ENCODE measurements at places on chromosomes 5 and 9. TPM values are rescaled to one million over a fixed set of nuclear protein-coding genes. Genes with fewer than 3 reads are reported as not detected.

GRCh38 chr5:160500786-160501779, 79.4 kb downstream of the PTTG1 start:
- H3K4me1 ChIP-seq: peaks cover 4% of the 10 kb centered on the region
- no peaks in the 10 kb centered on the region for H3K36me3 ChIP-seq
- no peak overlapping the region for H3K27ac ChIP-seq
- DNase-seq: no peak
- H3K27me3 ChIP-seq: no peaks in the 10 kb centered on the region
- no peak overlapping the region for H3K4me3 ChIP-seq

- no peaks in the 10 kb centered on the region for H3K4me1 ChIP-seq
- H3K27ac ChIP-seq: no peak overlapping the region
- no peaks in the 10 kb centered on the region for H3K36me3 ChIP-seq
- no peak overlapping the region for H3K4me3 ChIP-seq
These were observed 32.5 kb downstream of the ANXA1 start for GRCh38 chr9:73183917-73184861.

DNA sequence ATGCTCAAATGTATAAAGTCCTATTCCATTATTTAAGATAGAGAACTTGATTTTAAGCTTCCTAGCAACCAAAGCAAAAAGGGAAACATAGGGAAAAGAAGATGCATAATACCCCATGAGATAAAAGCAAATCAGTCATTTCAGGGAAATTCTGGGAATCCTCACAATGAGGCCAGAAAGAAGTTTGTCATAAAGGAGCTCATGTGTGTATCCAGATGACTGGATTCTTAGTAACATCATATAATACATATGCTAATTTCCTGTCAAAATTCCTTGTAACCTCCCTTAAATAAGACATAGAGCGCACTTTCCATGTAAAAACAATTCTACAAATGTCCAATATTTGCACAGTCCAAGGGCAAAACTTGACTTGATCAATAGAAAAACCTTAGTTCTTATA, 411.0 kb upstream of the WWC1 start:
- H3K4me1 ChIP-seq: no peaks in the 10 kb centered on the region
- no peak overlapping the region for H3K4me3 ChIP-seq
- H3K27ac ChIP-seq: no peak overlapping the region
- DNase-seq: no peak
- H3K27me3 ChIP-seq: no peaks in the 10 kb centered on the region
- H3K36me3 ChIP-seq: no peaks in the 10 kb centered on the region

- DNase-seq: peak; percentile 50
- H3K4me3 ChIP-seq: no peak overlapping the region
- H3K36me3 ChIP-seq: no peaks in the 10 kb centered on the region
- H3K4me1 ChIP-seq: peaks cover 15% of the 10 kb centered on the region
- H3K27me3 ChIP-seq: no peaks in the 10 kb centered on the region
- peak overlapping the region; percentile 75 for H3K27ac ChIP-seq
These were observed 113.0 kb downstream of the RPS23 start for GRCh38 chr5:82164977-82165713.

The NR4A3 gene
- polyA plus RNA-seq: 0.32 TPM

DNA sequence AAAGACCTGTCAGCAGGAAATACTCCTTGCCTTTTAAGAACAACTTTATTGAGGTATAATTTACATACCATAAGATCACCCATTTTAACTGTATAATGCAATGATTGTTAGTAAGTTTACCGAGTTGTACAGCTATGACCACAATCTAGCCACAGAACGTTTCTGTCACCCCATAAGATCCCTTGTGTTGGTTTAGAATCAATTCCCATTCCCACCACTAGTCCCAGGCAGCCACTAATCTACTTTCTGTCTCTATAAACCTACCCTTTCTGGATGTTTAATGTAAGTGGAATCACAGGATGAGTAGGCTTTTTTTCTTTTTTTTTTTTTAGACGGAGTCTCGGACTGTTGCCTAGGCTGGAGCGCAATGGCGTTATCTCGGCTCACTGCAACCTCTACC, 4.4 kb downstream of the GPR107 start:
- DNase-seq: no peak
- no peaks in the 10 kb centered on the region for H3K27me3 ChIP-seq
- H3K4me1 ChIP-seq: peaks cover 4% of the 10 kb centered on the region
- H3K27ac ChIP-seq: no peak overlapping the region

DNA sequence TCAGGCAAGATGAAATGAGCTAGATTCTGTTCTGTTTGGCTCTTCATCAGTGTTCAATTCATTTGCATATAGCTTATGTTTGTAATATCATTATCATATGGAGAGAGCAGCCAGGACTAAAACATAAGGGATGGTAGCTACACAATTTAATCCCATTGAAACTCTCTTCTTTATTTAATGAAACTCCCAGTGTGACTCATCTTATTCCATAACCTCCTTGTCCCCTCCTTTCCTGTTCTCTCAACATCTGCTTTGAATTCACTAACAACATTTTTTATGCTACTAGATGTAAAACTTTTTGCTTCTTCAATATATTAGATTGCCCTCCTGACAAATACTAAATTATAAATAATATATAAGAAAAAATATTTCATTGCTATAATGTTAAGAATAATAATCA, 1823.4 kb downstream of the MAT2B start:
- H3K27ac ChIP-seq: no peak overlapping the region
- H3K36me3 ChIP-seq: no peaks in the 10 kb centered on the region
- H3K4me3 ChIP-seq: no peak overlapping the region
- no peak for DNase-seq

The PCDHGA8 gene
- polyA plus RNA-seq: 0.38 TPM

DNA sequence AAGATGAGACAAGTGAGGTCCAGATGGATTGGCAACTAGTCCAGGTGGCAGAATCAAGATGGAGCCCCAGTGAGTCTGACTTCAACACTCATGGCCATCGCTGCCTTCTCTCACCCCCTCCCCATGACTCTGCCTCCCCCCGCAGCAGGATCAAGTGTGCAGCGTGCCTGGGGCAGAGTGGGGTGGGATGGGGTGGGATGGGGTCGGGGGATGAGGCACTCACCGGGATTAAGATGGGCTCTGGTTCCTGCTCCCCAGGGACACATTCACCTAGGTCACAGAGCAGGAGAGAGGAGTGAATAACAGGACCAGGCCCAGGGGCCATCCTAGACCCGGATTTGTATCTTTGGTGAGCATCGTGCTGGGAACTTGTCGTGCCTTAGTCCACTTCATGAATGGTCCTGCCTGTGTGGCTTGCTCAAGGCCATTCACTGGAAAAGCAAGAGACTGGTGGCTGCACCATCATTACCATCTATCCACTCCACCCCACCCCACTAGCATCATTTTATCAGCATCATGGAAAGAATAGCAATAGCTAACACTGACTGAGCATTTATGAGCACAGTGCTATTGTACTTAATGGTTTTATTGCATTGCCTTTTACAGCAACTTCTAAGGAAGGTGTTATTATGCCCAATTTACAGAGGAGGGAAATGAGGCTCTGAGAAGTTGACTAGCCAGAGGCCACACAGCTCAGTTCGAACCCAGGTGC, 8.5 kb downstream of the AMBP start:
- H3K27me3 ChIP-seq: no peaks in the 10 kb centered on the region
- H3K36me3 ChIP-seq: no peaks in the 10 kb centered on the region
- H3K27ac ChIP-seq: no peak overlapping the region
- no peak for DNase-seq
- H3K4me3 ChIP-seq: no peak overlapping the region

The FGFR4 gene
- polyA plus RNA-seq: 218 TPM

The BTNL9 gene
- 21.5 TPM for polyA plus RNA-seq

The RNF14 gene
- polyA plus RNA-seq: 54.6 TPM

The ADGRD2 gene
- polyA plus RNA-seq: 0.14 TPM

The CER1 gene
- 0.42 TPM for polyA plus RNA-seq

GRCh38 chr5:132136906-132137305, 63.3 kb downstream of the CSF2 start:
- H3K27ac ChIP-seq: no peak overlapping the region
- H3K4me1 ChIP-seq: no peaks in the 10 kb centered on the region
- H3K4me3 ChIP-seq: no peak overlapping the region
- no peaks in the 10 kb centered on the region for H3K36me3 ChIP-seq

- no peaks in the 10 kb centered on the region for H3K36me3 ChIP-seq
- H3K4me1 ChIP-seq: no peaks in the 10 kb centered on the region
- H3K27ac ChIP-seq: no peak overlapping the region
- H3K27me3 ChIP-seq: no peaks in the 10 kb centered on the region
These were observed 543.1 kb downstream of the ZNF608 start for GRCh38 chr5:124203303-124203702.

The WASHC1 gene
- 21.3 TPM for polyA plus RNA-seq

- H3K27ac ChIP-seq: no peak overlapping the region
- peaks cover 4% of the 10 kb centered on the region for H3K36me3 ChIP-seq
- no peak overlapping the region for H3K4me3 ChIP-seq
- H3K27me3 ChIP-seq: no peaks in the 10 kb centered on the region
- no peaks in the 10 kb centered on the region for H3K4me1 ChIP-seq
These were observed 59.5 kb downstream of the VAV2 start for GRCh38 chr9:133932633-133933032.

The CDH18 gene
- polyA plus RNA-seq: 1.9 TPM

DNA sequence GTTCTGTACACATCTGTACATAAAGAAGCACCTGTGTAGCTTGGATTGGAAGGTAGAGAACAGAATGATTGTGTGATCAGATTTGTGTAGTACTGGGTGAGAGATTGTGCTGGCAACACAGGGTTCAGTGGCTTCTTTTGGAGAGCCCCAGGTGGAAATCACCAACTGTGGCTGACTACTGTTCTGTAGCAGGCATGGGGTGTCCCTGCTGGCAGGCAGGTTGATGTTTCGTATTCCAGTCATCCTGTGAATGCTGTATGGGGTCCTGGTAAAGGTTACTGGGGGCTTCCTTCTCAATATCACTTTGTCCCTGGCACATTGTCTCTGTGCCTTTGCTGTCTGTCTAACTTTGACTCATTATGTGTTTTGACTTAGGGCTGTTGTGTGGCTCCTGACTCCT, 5.3 kb downstream of the ASPN start:
- H3K4me1 ChIP-seq: no peaks in the 10 kb centered on the region
- no peak overlapping the region for H3K4me3 ChIP-seq
- H3K27me3 ChIP-seq: no peaks in the 10 kb centered on the region
- no peaks in the 10 kb centered on the region for H3K36me3 ChIP-seq
- no peak for DNase-seq

DNA sequence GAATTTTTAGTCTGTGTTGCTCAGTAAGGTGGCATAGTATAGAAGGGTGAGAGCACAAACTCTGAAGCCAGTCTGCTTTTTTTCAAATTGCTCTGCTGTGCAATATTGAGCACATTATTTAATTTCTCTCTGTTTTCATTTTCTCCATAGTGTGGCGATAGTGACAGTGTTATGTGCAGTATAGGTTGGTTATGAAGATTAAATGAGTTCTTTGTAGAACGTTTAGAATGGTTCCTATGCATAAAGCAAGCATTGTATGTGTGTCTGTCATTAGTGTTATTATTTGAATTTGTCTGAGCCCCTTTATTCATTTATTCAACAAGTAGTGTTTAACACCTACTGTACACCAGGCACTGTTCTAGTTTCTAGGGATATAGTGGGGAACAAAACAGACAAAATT, 9.2 kb downstream of the PRR16 start:
- no peak overlapping the region for H3K4me3 ChIP-seq
- no peaks in the 10 kb centered on the region for H3K27me3 ChIP-seq
- no peaks in the 10 kb centered on the region for H3K4me1 ChIP-seq
- DNase-seq: no peak
- H3K27ac ChIP-seq: no peak overlapping the region

GRCh38 chr5:50792843-50793242, 126.4 kb downstream of the PARP8 start:
- no peak overlapping the region for H3K4me3 ChIP-seq
- H3K36me3 ChIP-seq: peaks cover 73% of the 10 kb centered on the region
- H3K4me1 ChIP-seq: no peaks in the 10 kb centered on the region
- H3K27me3 ChIP-seq: no peaks in the 10 kb centered on the region
- no peak for DNase-seq
- H3K27ac ChIP-seq: no peak overlapping the region

DNA sequence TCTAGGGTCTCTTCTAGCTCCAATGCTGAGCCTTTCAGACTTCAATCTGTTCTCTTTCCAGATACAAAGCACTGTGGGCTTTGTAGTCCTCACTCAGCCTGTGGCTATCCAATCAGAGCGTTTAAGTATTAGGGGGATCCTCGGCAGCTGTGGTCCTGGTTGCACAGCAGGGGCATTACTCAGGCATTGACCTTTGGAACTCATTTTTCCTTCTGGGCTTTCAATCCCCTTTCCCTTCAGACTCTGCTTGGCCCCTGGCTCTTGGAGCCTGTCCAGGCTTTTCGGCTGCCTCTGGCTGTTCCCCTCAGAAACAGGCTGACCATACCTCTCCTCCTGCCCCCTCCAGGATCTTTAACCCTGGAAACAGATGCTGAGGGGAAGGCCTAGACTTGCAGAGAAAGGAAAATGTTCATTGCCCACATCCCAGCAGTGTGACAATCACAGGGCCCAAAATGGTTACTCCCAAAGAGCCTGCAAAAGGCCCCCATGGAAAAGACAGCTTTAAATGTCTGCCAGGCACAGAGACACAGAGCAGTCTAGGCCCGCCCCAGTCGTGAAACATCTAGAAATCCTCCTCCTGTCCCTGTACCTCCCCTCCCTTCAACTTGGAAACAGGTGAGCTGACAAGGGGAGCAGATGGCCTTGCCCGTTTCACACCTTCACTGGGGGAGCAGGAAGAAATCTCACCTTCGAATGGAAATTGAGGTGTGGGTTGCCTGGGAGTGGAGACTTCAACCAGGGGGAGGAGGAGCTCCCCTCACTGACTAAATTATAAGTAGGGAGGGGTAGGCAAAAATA, 13.7 kb downstream of the C1QTNF2 start:
- no peak for DNase-seq
- H3K27ac ChIP-seq: no peak overlapping the region
- H3K4me1 ChIP-seq: peaks cover 10% of the 10 kb centered on the region
- H3K4me3 ChIP-seq: no peak overlapping the region
- no peaks in the 10 kb centered on the region for H3K27me3 ChIP-seq

GRCh38 chr5:5643481-5643880, 221.0 kb downstream of the ICE1 start:
- no peak overlapping the region for H3K27ac ChIP-seq
- no peak overlapping the region for H3K4me3 ChIP-seq
- H3K27me3 ChIP-seq: no peaks in the 10 kb centered on the region
- DNase-seq: no peak

GRCh38 chr9:112744177-112744576, 6.4 kb upstream of the SNX30 start:
- H3K27ac ChIP-seq: no peak overlapping the region
- H3K36me3 ChIP-seq: no peaks in the 10 kb centered on the region
- H3K27me3 ChIP-seq: no peaks in the 10 kb centered on the region
- peaks cover under 1% of the 10 kb centered on the region for H3K4me1 ChIP-seq
- DNase-seq: no peak

GRCh38 chr9:90365666-90366065, 277.0 kb downstream of the DIRAS2 start:
- no peak overlapping the region for H3K27ac ChIP-seq
- H3K4me1 ChIP-seq: no peaks in the 10 kb centered on the region
- H3K27me3 ChIP-seq: peaks cover 11% of the 10 kb centered on the region
- no peak for DNase-seq
- H3K36me3 ChIP-seq: no peaks in the 10 kb centered on the region

- H3K27me3 ChIP-seq: no peaks in the 10 kb centered on the region
- no peak overlapping the region for H3K27ac ChIP-seq
- no peaks in the 10 kb centered on the region for H3K36me3 ChIP-seq
- no peaks in the 10 kb centered on the region for H3K4me1 ChIP-seq
These were observed 55.1 kb upstream of the PRLR start for GRCh38 chr5:35285435-35285834.

The SLC6A19 gene
- 0.04 TPM for polyA plus RNA-seq

GRCh38 chr5:73692166-73692640, 66.2 kb downstream of the ARHGEF28 start:
- no peaks in the 10 kb centered on the region for H3K4me1 ChIP-seq
- DNase-seq: no peak
- H3K27me3 ChIP-seq: no peaks in the 10 kb centered on the region
- H3K27ac ChIP-seq: no peak overlapping the region
- no peaks in the 10 kb centered on the region for H3K36me3 ChIP-seq

The GABRA1 gene
- polyA plus RNA-seq: 0.54 TPM

Data from left lung (tissue), 14 donors.